ENCODE measurements at places on chromosomes 12 and 14. TPM values are rescaled to one million over a fixed set of nuclear protein-coding genes. Genes with fewer than 3 reads are reported as not detected.
A peak's percentile ranks its signal among the peaks of the same experiment; 100 is the strongest.

GRCh38 chr14:59195912-59196311, 7.4 kb downstream of the DAAM1 start:
- DNase-seq: no peak

GRCh38 chr14:45253754-45254310, 830 bp upstream of the MIS18BP1 start:
- no peak for DNase-seq

The SOAT2 gene
- 1.9 TPM for polyA plus RNA-seq

DNA sequence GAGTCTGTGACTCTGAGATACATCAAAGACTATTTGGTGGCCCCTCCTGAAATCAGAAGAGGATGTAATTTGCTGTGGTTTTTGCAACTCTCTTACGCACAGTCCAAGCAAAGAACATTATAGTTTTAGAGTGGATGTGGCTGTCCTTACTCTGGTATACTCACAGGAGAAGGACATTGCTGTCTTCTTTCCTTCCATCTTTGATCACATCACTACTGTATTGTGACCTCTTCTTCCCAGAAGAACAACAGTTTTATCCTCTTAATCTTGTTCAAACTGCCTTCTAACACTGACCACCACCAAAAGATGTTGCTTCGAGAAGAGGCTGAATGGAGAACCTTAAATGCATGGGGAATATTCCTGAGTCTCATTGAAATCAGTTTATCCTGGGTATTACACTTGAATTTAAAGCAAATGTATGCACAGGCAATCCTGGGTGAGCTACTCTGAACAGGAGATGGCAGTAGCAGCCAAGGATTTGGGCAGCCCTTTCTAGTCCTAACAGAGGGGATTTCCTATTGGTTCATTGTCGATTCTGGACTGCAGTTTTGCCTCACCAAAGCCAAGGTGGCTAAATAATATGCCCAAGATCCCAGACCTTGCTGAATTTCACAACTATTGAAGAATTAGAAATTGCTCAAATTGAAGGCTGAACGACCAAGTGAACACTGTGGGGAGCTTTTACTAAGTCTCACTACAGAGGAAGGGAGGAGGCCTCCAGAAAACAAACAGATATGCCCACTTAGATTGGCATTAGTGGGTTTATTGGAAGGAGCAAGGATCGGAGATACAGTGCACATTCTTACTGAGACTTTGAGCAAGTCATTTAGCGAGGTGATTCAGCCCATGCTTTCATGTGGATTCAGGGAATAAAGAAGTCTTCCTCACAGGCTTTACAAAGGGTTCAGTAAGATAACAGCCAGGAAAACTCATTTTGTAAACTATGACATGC, 282.8 kb downstream of the PAWR start:
- DNase-seq: peak; percentile 66

The FOXG1 gene
- 0.10 TPM for polyA plus RNA-seq

- no peak for DNase-seq
These were observed 23.0 kb downstream of the MNAT1 start for GRCh38 chr14:60757567-60758002.

- DNase-seq: no peak
These were observed 77.3 kb downstream of the SNAPC1 start for GRCh38 chr14:61839507-61839906.

- no peak for DNase-seq
These were observed 55.1 kb downstream of the FOXA1 start for GRCh38 chr14:37539992-37540391.

- DNase-seq: no peak
These were observed 14.8 kb downstream of the IRAK3 start for GRCh38 chr12:66203820-66204219.

The ANAPC5 gene
- polyA plus RNA-seq: 209 TPM

DNA sequence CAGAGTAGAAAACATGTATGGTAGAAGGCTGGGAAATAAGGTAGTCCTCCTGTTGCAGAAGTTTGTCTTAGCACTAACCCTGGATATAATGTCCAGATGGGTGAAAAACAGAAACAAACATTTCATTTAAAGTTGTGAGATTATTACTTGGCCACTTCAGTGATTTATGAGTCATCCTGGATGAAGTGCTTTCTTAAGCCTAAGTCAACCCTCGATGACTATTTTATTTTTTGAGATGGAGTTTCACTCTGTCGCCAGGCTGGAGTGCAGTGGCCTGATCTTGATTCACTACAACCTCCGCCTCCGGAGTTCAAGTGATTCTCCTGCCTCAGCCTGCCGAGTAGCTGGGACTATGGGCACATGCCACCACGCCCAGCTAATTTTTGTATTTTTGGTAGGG, 10.2 kb downstream of the DLST start:
- DNase-seq: no peak

DNA sequence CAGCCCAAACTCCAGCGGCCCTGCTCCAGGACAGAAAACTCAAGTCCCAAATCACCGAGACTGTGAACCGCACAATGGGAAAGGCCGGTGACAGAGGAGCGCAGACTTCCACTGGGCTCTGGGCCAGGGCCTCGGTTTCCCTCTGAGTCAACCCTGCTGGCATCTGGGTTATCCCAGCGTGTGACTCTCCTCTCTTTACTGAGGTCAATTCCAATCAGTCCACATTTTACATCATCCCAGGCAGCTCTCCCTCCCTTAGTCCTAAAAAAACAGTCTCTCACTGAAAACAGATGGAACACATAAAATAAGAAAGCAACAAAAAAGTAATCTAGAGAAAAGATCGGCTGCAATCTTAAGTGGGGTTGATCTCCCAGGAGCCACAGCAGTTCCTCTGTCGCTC, 36.9 kb downstream of the ITPK1 start:
- DNase-seq: no peak

The PTGDR gene
- polyA plus RNA-seq: 0.52 TPM

The HOXC12 gene
- polyA plus RNA-seq: not detected

The DBX2 gene
- polyA plus RNA-seq: 0.07 TPM

GRCh38 chr12:89906824-89907223, 198.2 kb upstream of the ATP2B1 start:
- no peak for DNase-seq

DNA sequence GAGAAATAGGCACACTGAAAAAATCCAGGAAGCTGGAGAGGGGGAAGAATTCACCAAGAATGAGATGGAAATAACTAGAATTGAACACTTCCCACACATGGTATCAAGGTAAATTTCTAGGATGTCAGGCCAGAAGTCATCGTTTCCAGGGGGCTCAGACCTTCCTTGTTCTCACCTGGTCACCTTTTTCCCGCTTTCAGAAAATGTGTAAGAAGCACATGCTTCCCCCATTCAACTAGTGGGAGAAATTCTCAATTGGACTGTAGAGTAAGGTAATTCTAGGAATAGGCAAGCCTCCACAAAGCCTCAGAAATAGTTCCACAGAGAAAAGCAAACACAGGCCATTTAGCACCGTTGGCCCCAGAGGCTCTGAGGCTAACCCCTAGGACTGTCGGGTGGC, 2.8 kb upstream of the PTMS start:
- DNase-seq: no peak

DNA sequence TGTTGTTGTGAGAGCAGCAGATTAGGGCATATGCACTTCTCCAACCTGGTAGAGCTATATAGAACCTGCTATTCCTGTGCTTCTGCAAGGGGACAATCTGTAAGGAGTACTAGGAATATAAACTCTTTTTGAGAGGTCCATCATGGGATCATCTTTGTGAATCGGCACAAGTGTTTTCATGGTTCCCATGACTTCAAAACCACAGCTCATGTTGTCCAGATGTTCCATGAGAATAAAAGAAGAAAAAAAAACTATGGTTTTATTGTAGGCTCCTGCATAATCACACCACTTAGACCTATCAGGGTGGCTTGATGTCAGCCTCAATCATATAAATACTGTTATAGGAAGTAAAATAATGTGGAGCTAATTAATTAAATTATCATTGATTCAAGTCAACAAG, 311.4 kb upstream of the ATP2B1 start:
- DNase-seq: no peak

Measured in left renal cortex interstitium (tissue), 4 donors.